ENCODE measurements at places on chromosomes 16 and 17. TPM values are rescaled to one million over a fixed set of nuclear protein-coding genes. Genes with fewer than 3 reads are reported as not detected.
A peak's percentile ranks its signal among the peaks of the same experiment; 100 is the strongest.

The PRAC2 gene
- polyA plus RNA-seq: 0.98 TPM

The FAM20A gene
- polyA plus RNA-seq: 24.1 TPM

The SLC7A6OS gene
- polyA plus RNA-seq: 6.9 TPM

The HYDIN gene
- polyA plus RNA-seq: 0.65 TPM

The FBXL16 gene
- polyA plus RNA-seq: 0.67 TPM

The HSF4 gene
- polyA plus RNA-seq: 4.1 TPM

The TUBB3 gene
- 55.2 TPM for polyA plus RNA-seq

The TEKT5 gene
- polyA plus RNA-seq: not detected

The IL17C gene
- not detected for polyA plus RNA-seq

The CES2 gene
- 23.8 TPM for polyA plus RNA-seq

The DPEP1 gene
- not detected for polyA plus RNA-seq

The RNF157 gene
- 0.50 TPM for polyA plus RNA-seq

The NKD1 gene
- 0.11 TPM for polyA plus RNA-seq

DNA sequence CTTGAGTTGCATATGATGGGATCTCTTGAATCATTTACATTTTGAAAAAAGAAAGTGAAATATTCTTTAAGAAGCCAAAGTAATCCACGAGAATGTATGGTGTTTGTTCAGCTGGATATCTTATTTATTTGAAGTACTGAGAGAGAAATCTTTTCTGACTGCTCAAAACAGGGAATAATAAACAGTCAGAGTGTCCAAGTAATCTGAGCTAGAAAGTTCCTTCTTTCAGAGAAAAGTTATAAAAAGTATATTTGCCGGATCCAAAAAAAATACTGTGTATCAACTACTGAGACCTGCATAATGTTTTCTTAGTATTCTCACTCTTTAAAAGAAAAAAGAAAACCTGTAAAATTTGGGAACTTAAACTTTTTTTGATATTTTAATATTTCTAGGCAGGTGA, 350.8 kb downstream of the WWOX start:
- DNase-seq: no peak

DNA sequence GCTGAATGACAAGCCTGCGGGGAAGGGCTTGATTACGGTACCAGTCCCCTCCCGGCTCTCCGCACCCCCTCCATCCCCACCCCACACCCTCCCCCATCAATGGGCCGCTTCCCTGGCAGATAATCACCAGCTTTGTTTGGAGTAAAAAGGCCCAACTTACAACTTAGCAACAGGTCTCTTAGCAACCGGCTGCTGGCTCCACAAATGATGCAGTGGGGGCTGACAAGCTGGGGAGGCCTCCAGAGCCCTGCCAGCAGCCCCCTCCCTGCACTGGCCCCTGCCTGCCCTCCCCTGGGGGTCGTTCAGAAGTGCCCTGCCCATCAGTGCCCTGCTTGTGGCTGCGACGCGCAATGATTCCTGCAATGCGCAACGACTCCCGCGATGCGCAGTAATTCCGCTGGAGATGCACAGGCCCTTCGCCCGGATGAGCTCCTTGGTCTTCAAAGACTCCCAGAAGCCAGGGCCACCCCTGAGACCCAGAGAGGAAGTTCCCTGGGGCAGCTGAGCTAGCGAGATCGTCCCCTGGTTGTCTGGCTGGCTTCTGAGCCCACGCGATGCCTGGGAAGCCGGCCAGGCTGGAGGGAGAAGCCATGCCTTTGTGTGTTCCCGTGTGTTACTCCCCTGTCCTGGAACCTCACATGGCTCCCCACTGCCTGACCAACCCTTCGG, 23.3 kb downstream of the CPNE2 start:
- no peak for DNase-seq

GRCh38 chr17:57553526-57553925, 191.6 kb downstream of the CCDC182 start:
- DNase-seq: no peak

- DNase-seq: no peak
Observed at GRCh38 chr16:9138731-9139501, 47.5 kb downstream of the HAPSTR1 start.

- DNase-seq: no peak
Observed at GRCh38 chr17:11324846-11325420, 83.9 kb downstream of the SHISA6 start.

- no peak for DNase-seq
Observed at GRCh38 chr16:7246578-7246977, 86.1 kb upstream of the RBFOX1 start.

DNA sequence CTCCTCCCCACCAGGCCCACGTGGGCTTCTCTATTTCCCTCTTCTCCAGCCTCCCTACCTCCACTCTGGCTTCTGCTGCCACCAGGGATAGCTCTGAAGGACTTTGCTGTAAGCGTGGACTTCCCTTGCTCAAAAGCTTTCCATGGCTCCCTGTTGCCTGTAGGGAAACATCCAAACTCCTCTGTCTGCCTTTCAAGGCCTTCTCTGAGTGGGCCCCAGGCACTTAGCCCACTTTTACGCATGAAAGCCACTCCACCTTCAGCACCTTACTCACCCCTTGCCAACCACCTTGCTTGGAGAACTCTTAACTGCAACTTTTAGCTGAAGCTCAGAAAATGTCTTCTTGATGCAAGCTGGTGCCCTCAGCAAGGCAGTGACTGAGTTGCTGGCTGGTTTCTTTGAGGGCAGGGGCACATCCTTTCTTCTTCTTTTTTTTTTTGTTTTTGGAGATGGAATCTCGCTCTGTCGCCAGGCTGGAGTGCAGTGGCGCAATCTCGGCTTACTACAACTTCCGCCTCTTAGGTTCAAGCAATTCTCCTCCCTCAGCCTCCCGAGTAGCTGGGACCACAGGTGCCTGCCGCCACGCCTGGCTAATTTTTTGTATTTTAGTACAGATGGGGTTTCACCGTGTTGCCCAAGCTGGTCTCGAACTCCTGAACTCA, 52.0 kb upstream of the DLX4 start:
- DNase-seq: no peak

- DNase-seq: no peak
Observed at GRCh38 chr17:37358098-37358829, 17.5 kb upstream of the C17orf78 start.

GRCh38 chr16:8961811-8962390, 1.8 kb downstream of the USP7 start:
- DNase-seq: no peak

GRCh38 chr17:78401891-78402290, 23.4 kb downstream of the PGS1 start:
- DNase-seq: no peak

DNA sequence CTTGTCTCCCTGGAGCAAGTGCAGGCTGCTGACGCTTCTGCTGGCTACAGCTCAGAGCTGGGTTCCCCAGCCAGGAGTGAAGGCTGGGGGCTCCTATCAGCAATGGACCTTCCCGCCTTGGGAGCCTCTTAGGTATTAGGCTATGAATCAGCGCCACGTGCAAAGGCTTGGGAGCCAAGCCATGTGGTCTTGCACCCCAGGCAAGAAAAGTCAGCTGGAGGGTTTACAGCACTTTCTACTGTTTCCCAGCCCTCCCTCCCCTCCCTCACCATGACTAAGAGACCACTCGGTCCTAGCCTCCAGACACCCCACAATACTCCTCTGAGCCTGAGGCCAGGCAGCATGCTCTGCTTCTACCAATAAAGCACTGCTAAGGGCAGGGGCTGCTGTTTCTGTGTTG, 12.3 kb downstream of the EPX start:
- no peak for DNase-seq

- no peak for DNase-seq
Observed at GRCh38 chr16:4323071-4323844, 7.4 kb downstream of the GLIS2 start.

- no peak for DNase-seq
Observed at GRCh38 chr16:67651847-67652246, 6.9 kb downstream of the CARMIL2 start.

DNA sequence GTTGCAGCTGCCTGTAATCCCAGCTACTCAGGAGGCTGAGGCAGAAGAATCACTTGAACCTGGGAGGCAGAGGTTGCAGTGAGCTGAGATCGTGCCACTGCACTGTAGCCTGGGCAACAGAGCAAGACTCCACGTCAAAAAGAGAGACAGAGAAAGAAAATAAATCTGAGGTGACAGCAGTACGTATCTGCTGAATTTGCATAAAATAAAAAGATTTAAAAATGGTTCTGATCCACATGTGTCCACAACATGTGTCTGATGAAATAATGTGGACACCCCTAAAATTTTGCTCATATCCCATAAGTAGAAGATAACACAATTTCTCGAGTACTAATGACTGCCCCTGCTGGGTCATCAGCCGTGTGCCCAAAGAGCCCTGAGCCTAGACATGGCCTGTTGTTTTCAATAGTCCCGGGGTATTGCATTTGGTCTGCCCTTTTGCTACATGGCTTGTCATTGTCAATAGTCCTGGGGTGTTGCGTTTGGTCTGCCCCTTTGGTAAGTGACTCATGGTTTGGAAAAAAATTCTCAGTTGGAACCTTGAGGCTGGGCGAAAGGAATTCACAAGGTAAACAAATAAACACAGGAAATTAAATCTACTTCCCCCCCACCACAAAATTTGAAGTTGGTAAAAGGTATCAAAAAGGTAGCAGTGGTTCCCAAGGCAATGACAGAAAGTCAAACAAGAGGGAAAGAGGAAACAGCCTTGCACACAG, 434.6 kb upstream of the MAF start:
- DNase-seq: no peak

DNA sequence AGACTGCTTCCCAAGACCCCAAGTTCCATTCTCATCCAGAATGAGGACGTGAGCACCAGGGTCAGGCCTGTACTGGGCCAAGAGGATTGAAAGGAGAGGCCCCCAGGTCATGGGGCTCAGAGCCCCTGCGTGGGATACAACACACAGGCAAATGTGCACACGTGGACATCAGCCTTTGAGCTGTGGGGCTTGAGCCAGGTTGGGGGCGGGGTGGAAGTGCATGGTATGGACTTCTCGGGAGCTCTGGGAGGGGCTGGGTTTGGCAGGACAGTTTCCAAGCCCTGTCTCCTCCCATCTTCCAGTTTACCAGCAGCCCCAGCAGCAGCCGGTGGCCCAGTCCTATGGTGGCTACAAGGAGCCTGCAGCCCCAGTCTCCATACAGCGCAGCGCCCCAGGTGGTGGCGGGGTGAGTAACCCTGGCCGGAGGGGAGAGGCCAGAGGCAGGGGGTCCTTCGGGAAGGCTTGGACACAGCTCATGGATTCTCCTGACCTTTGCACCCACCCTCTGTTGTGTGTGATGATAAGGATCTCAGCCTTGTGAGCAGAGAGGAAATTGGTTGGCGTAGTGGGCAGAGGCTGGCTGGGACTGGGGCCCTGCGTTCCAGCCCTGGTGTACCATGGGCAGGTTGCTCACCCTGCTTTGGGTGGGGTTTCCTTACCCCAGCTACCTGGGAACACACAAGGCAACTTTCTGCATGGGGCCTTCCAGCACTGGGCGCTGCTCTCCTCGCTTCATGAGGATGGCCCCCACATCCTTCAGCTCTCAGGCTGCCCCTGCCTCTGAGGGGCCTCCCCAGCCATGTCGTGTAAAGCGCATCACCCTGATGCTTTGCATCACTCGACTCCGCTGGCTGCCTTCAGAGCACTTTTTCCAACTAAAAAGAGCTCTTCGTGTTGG, 10.4 kb upstream of the LASP1NB start:
- no peak for DNase-seq

DNA sequence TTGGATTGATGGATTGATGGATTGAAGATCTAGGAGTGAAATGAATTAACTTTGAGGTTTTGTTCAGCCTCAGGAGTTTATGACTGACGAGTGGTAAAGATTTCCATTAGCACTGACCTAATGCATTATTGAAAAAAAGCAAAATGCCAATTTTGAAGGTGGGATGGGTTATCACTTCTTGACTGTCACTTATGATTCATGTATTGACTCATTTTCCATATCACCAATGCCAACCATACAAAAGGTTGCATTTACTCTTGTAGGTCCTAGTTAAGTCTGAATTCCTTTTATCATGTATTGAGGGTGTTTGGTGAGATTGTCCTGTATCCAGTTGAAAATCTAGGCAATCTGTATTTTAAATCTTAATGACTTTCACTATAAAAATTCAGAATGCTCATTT, 57.6 kb downstream of the KNOP1 start:
- no peak for DNase-seq

- DNase-seq: peak; percentile 69
Observed at GRCh38 chr16:81493755-81494433, 49.3 kb downstream of the CMIP start.

DNA sequence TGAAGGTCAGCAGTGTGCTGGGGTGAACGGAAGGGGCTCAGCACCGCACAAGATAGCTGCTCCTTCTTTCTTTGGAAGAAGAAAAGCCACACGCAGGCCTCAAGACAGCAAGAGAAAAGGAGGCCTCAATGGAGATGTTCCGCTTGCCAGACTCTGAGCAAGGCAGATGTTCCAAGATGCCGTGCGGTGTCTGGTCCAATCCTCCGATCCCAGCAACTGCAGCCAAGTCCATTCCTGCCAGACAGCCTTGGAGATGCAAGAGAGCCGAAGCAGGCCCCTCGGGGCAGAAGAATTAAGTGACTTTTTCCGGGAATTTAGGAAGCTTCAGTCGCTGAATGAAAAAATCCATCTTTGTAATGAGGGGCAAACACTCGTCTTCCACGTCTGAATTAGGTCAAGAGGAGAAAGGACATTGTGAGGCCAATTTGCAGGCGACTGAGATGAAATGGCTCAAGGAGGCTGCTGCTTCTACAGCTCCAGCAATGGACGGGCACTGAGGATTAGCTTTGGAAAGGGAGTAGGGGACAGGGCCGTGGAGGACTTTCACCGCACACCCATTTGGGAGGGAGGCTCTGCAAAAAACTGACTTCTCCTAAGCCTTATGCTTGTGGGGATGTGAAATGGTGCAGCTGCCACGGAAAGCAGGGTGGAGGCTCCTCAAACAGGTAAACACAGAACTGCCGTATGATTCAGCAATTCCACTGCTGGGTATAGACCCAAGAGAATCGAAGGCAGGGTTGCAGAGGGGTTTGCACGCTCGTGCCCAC, 44.7 kb downstream of the RPH3AL start:
- DNase-seq: no peak

- DNase-seq: no peak
Observed at GRCh38 chr16:67943619-67944504, at the start of gene LCAT. Gene LCAT, minus strand, starts transcription at chr16:67944120. Its CDS starts 19 bp downstream, at chr16:67944101.

- no peak for DNase-seq
Observed at GRCh38 chr16:85370881-85371651, 242.1 kb upstream of the GSE1 start.

- peak; percentile 74 for DNase-seq
Observed at GRCh38 chr17:7750321-7750821, 32.8 kb downstream of the DNAH2 start.

DNA sequence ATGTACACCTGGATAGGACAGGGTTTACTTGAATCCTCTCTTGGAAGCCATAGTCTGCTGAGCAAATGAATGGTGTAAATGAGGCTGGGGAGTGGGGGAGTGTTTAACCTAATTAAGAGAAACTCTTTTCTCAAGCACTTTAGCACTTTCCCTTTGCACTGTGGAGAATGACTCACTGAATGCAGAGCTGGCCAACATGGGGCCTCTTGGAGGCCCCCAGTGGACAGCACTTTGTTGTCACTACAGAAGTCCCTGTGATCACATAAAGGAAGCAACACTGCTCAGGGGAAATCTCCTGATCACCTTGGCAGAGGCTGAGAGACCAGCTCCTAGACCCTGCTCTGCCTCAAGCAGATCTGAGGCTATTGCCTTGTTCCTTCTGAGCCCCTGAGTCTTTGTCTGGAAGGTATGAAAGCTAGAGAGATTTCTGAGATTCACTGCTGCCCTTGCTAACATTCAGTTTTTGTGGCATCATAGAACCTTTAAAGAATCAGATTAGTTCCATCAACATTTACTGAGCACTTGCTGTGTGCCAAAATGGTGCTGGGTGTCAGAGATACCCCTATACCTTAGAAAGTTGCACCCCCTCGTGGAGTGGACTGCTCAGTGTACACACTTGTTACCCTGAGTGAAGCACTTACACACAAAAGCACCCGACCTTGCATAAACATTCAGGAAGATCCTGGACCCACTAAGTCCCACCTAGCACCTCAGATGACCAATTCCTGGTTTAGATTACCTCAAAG, 230.1 kb upstream of the CCL2 start:
- DNase-seq: no peak

GRCh38 chr17:10196941-10197340, 1.5 kb downstream of the GAS7 start:
- DNase-seq: no peak
